ENCODE measurements at places on chromosomes 3 and 15. TPM values are rescaled to one million over a fixed set of nuclear protein-coding genes. Genes with fewer than 3 reads are reported as not detected.

DNA sequence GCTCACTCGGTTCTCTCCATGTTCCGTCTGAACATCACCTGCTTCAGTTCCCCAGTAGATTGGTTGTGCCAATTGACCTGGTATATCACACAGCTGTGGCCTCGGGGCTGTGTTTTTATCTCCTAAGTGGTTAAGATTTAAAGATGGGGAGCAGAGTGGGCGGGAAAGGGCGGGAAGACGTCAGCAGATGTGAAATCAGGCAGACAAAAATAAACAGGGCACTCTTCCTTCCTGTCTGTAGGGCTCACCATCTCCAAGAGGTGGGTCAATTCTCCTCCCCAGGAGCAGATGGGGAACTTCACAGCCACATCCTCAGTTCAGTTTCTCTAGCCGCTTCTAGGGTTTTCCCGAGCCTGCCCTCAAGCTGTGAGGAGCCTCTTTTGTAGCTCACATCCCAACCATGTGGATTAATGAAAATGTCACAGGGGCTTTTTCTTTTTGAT, 26.8 kb upstream of the LIMD1 start:
- no peak for DNase-seq

DNA sequence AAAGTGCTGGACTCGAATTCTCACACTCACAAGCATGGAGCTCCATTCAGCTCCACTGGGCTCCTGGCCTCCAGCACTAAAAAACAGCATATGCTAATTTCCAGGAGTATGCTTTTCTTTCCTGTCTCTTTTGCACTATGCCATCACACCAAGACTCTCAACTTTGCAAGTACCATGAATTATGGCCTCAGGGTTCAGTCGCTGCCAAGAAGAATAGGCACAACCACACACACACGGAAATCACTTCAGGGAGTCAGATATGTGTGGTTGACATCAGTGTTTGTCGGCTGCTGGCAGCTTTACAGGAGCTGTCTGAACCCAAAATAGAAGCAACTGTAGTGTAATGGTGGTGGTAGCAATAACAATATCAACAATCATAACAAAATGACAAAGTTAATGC, 305.0 kb upstream of the SLCO3A1 start:
- no peak for DNase-seq

GRCh38 chr3:100614941-100615340, 5.5 kb downstream of the ADGRG7 start:
- no peak for DNase-seq

- no peak for DNase-seq
These were observed 482.2 kb downstream of the RBMS3 start for GRCh38 chr3:29763115-29763514.

GRCh38 chr3:126194713-126195305, 14.4 kb upstream of the ALDH1L1 start:
- DNase-seq: no peak

DNA sequence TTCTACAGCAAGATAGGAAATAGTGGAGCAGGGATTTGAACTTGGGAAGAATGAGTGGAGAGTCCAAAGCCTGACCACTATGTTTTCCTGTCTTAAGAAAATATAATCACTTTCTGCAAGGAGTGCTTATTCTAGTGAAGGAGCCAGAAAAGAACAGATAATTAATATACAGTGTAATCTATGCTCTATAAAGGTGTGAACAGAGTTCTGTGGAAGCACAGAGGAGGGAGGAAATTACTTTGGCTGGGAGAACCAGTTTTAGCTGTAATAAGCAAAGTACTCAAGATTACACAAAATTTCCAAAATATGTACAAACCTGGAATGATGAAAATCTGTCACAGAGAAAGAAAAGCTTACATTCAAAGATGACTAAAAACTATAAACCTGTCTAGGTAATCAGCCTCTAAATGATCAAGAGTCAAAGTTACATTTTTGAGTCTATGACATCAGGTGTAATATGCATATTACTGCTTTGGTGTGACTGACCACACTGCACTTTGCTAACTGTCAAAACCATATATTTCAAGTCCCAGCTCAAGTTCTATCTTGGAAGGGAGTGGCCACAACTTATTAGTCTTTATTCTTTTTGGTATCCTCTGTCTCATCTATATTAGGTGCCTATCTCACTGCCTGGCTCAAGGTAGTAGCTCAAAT, 40.7 kb upstream of the MB21D2 start:
- DNase-seq: no peak

DNA sequence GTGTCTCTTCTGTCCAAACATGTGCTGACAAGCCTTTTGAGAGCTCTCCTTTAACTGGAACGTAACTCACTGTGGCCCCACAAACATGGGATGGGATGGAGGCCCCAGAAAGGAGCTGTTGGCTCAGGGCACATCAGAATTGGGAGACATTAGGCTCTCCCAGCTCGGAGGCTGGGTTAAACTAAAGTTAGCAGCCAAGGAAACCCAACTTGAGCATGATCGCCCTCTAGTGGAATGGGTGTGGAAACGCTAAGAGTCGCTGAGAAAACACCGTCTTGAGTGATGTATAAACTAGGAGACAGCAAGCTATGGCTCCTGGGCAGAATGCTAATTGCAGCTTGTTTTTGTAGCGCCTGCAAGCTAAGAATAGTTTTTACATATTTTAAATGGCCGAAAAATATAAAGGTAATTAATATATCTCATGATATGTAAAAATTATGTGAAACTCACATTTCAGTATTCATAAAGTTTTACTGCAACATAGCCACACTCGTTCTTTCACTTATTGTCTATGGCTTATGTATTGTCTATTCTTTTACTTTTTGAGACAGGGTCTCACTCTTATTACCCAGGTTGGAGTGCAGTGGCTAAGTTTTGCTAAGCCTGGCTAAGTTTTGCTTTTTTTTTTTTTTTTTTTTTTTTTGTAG, 138.8 kb upstream of the HACD2 start:
- no peak for DNase-seq

- DNase-seq: no peak
These were observed 6.1 kb downstream of the MFGE8 start for GRCh38 chr15:88907111-88907510.

GRCh38 chr3:54964081-54964480, 36.2 kb upstream of the LRTM1 start:
- DNase-seq: no peak

DNA sequence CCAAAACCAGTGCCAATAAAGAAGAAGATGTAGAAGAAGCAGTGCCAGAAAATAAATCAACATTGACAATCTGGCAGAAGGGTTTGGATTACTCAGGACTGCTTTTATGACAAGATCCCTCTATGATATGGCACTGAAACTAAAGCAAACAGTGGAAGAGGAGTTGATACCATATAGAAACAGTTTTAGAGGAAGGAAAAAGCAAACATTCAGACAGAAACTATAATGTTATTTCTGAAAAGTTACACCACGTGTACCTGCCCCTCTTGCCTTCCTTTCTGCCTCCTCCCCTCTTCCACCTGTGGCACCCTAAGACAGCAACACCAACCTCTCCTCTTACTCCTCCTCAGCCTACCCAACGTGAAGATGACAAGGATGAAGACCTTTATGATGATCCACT, 63.0 kb downstream of the SFMBT1 start:
- no peak for DNase-seq

- DNase-seq: peak; percentile 45
These were observed 551.5 kb downstream of the FOXP1 start for GRCh38 chr3:71031914-71032521.

DNA sequence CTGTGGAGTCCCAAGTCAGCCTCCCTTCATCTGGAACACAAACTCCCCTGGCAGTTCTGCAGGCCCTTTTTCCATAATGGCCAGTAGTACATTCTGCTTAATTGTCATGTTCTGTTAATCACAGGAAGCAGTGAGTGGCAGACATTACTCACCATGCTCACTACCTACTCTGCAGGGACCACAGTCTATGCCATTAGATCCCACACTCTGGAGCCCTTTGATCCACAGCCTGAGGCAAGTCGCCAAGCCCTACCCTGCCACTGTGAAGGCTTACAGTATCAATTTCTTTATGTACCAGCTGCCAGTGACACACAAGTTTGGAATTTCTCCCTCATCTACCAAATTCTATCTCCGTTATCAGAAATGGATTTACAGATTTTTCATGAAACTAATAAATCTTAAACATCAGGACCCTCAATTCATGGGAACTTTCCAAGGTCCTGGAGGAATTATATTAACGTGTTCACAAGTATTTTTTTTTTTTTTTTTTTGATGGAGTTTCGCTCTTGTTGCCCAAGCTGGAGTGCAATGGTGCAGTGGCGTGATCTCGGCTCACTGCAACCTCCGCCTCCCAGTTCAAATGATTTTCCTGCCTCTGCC, 20.6 kb upstream of the WWTR1 start:
- no peak for DNase-seq

DNA sequence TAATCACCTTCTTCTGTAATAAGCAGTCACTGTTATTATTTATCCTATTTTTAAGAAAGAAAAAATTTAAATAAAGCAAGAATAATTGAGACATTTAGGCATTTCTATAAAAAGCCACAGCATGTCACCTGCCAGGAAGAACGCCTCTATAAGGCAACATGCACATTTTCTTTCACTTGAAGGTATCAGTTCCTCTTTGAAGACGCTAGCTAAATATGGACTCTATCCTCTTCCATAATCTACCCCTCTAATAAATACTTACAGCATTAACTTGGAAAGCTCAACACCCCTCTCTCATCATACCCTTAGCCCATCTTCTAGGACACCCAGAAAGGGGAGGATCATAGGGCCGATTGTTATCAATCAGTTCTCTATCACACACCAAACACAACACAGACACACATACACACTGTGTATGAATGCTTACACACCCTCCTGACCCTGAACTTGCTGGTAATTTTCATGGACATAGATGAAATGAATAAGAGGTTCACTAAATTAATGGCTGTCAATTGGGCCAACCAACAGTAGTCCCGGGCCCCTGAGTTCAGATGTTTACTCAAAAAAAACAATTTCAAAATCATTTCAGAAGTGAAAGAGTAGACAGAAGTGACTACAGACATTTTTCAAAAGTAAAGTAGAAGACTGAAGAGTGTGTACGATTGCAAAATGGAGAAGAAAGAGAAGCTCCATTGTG, 102.5 kb downstream of the ZMAT3 start:
- no peak for DNase-seq

DNA sequence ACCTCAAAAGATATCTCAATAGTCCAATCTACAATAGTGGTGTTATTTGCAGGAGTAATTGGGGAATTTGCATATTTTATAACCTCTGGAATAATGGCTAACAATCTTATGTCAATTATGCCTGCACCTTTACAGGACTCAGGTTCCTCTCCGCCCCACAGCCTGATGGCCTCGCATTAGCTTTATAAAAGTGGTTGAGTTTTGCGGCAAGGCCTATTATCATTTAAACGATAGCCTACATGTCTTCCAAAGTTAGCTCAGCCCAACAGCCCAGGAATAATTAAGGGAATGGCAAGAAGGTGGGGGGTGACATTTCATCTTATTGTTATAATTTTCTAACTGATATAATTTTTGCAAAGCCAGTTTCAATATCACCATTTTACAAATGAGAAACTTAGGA, 97.3 kb downstream of the RTP4 start:
- no peak for DNase-seq

Gene XRN1
- total RNA-seq: 71.8 TPM

Gene DNAH12
- 0.18 TPM for total RNA-seq

Gene HESX1
- total RNA-seq: 1.9 TPM

Gene CYP8B1
- not detected for total RNA-seq

Gene CDHR4
- total RNA-seq: 0.26 TPM

Gene GOLGA8G
- not detected for total RNA-seq

Gene GOLGA6L7
- total RNA-seq: not detected

Gene LHFPL4
- total RNA-seq: not detected

Gene SCN11A
- total RNA-seq: 0.93 TPM

Gene TUBGCP5
- 13.7 TPM for total RNA-seq

Gene CHL1
- total RNA-seq: 11.7 TPM
